MCF 10A (cell line): ENCODE measurements at places on chromosomes 2 and 18.

DNA sequence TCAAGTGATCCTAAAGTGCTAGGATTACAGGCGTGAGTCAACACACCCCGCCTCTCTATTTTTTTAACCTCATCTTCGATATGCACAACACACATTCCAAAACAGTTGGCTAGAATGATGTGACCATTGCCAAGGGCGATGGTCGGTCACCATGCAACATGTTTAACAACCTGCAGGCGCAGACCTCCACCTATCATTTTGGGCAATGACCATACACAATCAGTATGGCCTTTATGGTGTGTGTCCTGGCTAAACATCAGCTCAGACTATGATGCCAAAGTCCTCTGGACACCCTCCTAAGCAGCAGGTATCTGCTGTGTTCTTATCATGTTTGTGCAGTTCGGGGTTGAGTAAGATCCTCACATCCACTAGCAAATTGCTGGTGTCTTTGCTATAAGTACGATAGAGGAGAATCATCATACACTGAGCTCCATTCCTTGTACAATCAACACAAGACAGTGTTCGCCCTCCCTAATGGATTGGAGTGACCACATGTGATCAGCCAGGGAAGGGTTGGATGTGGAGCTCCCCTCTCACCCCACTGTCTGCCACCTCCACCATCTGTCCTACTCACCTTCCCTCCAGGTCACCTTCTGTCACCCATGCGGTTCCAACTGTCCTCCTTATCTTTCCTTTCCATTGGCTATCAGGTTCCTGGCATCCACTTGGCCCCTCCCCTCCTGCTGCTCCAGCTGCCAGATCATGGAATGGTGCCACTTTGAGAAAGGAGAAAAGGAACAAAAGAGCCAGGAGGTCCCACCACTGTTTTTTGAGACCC lies 7.9 kb upstream of the RNF152 start:
- DNase-seq, result no peak

- DNase-seq, result no peak
Observed at GRCh38 chr2:66101206-66101605, 333.7 kb upstream of the MEIS1 start.

DNA sequence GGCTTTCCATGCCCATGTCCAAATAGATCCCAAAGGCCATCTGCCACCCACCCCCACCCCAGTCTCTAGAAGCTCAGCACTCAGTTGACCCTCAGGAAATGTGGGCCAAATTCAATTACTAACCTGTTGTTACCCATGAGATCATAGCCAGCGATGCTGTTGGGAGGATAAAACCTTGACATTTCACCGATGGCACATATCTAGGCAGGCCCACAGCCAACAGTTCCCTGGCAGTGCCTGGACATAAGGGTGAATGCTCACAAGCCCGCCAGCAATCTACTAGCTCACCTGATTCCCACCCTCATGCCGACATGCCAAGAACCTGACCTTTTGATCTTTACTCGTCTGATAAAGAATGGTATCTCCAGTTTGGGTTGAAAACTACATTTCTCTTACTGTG lies 11.8 kb upstream of the ACOXL start:
- DNase-seq, result no peak

DNA sequence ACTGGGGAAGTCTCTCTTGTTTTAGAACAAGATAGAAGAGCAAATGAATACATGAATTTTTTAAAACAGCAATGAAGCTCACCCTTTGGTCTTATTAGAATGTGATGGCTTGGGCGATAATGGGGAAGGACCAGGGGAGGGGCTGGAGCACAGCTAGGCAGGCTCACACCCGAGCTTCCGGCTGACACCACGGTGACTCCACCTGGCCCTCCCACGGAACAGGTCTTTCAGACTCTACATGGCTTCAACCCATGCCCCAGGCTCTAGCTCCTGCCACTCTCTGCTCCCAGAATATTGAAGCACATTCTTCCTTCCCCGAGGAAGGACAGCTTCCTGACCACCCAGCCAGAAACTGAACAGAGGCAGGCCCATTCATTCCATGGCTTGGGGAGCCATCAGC lies 127.5 kb upstream of the AGAP1 start:
- DNase-seq, result no peak

GRCh38 chr18:37385846-37386778 lies 179.5 kb downstream of the CELF4 start:
- DNase-seq, result peak; percentile 54

- DNase-seq, result no peak
Observed at GRCh38 chr2:105943977-105944376, 199.3 kb downstream of the NCK2 start.

DNA sequence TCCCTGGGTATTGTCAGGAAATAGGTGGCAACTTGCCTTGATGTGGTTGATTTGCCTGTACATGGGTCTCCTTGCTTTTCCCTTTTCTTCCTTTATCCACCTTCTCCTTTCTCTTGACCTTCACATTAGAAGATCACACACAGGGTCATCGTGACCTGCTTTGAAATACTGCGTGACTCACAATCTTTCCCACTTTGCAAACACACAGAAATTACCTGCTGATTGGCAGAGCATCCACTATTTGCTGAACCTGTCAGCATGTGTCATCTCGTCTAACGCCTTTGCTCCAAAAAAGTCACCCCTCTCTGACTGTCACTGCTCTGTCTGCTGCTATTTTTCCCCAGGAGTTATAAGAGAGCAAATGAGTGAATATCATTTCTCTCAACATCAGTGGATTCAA lies 60.8 kb downstream of the MYO3B start:
- no peak for DNase-seq

GRCh38 chr18:59659508-59660170 lies 37.6 kb downstream of the CCBE1 start:
- DNase-seq, result no peak

GRCh38 chr2:234548695-234549420 lies 52.0 kb upstream of the ARL4C start:
- no peak for DNase-seq

- DNase-seq, result no peak
Observed at GRCh38 chr2:189128970-189129369, 50.6 kb downstream of the COL5A2 start.

- no peak for DNase-seq
Observed at GRCh38 chr2:158668001-158668765, 126.9 kb upstream of the DAPL1 start.

GRCh38 chr18:21584391-21584790 lies 16.1 kb downstream of the ESCO1 start:
- DNase-seq, result no peak

- peak; percentile 45 for DNase-seq
Observed at GRCh38 chr2:237278568-237278967, 135.4 kb downstream of the COL6A3 start.

- DNase-seq, result no peak
Observed at GRCh38 chr2:131417886-131418285, 53.9 kb upstream of the RAB6D start.

DNA sequence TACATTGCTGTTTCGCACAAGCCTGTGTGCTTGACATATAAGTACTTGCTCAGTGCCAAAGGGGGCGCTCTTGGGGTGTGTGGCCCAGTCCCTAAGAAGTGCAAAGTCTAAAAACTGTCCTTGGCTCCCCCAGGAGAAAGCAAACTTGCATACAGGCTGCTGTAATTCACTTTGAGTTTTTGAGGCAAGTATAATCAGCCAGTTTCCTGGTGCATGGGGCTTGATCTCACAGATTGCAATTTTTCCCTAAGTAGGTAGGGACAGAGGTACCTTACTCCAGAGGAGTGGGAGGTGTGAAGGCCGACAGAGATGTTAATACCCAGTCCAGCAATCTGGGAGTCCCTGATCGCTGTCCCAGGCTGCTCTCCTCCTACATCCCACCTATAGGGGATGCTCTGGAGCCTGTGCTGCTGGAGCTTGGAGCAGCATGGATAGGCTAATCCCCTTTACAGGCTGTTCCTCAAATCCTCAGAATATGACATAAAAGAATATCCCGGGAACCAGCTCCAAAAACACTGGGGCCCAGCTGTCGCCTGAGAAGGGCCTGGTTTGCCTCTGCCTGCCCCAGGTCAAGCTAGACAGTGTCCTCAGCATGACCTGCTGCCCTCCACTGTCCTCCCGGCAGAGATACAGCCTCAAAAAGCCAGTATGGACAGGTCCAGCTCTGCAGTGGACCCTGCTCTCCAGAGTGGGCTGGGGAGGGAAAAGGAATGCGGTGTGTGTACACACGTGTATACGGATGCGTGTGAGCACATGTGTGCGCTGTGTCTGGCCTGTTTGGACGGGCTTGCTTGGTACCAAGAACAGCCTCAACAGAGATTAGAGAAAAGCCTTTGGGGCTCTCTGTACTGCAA lies 136.5 kb upstream of the HAAO start:
- no peak for DNase-seq

GRCh38 chr2:29606104-29607037 lies 315.0 kb downstream of the ALK start:
- peak; percentile 63 for DNase-seq

GRCh38 chr2:240252191-240252871 lies 111.9 kb upstream of the OTOS start:
- no peak for DNase-seq

DNA sequence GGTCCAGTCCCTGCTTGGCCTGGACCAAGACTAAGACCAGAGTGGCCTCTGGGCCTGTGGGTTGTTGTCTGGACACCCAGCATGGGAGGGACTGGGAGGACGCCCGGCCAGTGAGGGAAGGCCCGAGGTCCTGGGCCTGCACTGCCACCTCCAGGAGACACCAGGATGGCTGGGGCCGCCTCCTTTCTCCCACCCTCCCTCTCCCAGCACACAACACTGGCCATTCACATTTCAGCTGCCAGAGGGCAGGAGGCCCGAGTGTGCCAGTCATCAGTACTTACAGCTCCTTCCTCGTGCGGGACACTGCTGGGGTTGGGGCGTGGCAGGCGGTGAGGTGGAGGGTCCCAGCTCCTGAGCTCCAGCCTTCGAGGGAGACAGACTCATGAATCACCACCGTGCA lies 133.5 kb downstream of the ASB1 start:
- DNase-seq, result no peak

GRCh38 chr2:120991441-120991840 lies 255.8 kb downstream of the GLI2 start:
- no peak for DNase-seq

GRCh38 chr2:227179988-227180685 lies 15.7 kb downstream of the COL4A3 start:
- DNase-seq, result no peak

GRCh38 chr2:20669562-20670314 lies 2.8 kb downstream of the GDF7 start:
- DNase-seq, result no peak

DNA sequence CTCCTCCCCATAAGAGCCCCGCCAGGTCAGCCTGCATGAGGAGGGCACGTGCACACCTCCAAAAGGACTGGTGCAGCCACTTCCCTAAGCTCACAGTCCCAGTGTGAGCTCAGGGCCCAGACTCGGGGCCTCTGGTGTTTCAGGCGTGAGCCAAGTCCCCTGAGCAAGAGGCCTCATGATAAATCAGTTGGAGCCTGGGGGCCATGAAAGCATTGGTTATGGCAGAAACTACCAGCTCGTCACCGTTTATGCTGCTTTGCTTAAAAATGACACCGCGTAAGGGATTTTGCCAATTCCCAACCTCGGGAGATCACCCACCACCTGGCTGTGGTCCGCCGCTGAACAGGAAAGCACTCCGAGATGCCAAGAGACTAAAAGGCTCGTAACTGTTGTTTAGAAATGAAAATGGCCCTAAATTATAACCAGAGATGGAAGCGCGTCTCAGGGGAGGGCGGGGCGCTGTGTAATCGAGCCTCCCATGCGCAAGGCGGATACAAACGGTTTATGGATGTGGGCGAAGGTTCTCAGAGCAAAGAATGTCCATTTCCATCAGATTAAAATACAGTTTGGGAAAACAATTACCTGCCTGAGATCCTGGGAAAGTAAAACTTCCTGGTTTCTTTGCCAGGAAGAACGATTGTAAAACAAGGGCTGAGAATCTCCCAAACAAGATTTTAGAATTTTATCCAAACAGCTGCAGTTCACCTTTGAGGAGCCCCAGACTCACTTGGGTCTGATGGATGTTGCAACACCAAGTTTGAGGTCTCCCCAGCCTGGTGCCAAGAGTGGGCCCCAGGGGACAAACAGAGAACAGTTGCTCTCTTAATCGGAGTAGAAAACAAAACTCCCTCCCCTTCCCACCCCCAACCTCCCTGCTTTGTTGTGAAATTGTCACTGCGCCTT lies 141.4 kb downstream of the BCL2 start:
- DNase-seq, result peak; percentile 1

GRCh38 chr18:3184275-3184963 lies 35.3 kb downstream of the MYOM1 start:
- DNase-seq, result no peak

- no peak for DNase-seq
Observed at GRCh38 chr2:177020524-177021119, 192.0 kb upstream of the HNRNPA3 start.

- no peak for DNase-seq
Observed at GRCh38 chr2:163343316-163343715, 392.5 kb downstream of the FIGN start.
